T47D (cell line): ENCODE measurements at places on chromosomes 13 and 19.

GRCh38 chr19:45657520-45658167 lies 10.4 kb upstream of the GIPR start:
- no peak for DNase-seq

DNA sequence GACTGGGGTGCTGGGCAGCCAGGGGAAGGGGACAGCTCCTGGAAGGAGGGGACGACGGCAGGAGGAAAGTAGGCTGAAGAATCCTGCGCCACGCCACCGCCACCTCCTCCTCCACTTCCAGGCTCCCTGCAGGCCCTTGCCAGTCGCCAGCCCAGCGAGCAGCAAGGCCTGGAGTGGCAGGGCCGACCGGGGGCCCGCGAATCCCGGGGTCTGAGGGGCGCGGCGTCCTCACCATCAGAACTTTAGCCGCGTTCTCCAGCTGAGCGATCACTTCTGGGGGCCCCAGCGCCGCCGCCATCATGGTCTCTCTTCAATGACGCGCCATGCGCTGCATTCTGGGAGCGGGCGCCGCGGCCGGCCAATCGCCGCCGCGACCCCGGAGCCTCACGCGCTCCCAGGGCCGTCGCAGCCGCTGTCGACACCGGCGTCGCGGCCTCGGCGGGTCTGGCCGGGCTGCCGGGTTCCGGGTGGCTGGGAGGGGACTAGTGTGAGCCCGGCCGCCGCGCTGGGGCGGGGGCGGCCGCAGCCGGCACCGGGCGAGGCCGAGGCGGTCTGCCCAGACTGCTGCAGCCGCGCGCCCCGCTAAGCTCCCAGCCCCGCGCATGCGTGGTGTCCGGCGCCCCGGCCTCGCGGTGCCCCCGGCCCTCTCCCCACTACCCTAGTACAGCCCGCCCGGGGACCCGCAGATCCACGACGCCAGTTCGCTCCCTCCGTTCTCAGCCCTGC lies at the start of gene XPO4:
TSS of gene XPO4 (minus strand) at position 309 of the 726 bp plus-strand sequence. CDS start at position 301, 8 bp downstream.
- peak; percentile 84 for DNase-seq

DNA sequence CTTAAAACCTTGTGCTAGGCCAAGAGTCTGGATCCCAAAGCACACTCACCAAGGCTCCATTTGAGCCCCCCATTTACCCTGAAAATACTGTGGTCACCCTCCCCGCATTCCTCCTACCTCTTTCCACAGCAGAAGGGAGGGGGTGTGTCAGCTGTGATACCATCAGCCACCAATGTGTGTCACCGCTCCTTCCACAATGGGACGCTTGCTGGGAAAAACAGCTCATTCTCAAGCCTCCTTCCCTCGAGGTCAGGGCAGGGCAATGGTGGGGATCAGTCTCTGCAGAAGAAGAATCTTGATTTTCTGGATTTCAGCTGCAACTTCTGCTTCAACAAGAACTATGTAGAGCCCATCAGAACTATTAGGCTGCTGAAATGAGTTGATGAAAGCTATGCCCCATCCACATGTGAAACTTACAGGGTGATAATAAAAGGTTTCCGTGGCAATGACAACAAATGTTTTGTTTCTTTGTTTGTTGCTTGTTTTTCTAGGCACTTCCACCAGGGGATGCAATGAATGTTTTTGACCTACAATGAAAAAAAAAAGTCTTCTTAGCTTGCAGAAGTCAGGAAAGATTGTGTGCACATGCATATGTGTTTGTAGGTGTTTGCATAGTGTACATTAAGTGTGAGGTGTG lies 26.4 kb upstream of the ZNF507 start:
- DNase-seq = peak; percentile 12

DNA sequence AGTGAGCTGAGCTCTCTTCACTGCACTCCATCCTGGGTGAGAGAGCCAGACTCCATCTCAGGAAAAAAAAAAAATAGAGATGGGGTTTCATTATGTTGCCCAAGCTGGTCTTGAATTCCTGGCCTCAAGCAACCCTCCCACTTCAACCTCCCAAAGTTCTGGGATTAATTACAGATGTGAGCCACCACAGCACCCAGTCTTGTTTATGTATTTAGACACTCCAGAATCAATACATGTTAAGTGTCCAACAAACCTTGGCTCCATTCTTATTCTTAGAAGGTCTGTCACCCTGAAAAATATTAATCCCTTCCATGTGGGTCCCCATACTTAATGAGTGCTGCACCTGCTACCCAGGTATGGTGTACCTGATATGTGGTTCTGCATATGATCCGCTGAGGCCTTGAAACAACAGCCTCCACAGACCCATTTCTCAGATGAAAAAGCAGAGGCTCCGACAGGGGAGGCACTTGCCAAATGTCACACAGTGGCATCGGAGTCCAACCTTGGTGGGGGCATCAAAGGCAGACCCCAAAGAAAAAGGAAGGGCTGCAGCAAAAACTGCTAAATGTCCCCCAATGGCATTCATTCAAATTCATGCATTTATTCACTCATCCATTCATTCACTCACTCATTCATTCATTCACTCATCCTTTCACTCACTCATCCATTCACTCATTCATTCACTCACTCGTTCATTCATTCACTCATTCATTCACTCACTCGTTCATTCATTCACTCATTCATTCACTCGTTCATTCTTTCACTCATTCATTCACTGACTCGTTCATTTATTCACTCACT lies 16.7 kb downstream of the TICAM1 start:
- DNase-seq = no peak

DNA sequence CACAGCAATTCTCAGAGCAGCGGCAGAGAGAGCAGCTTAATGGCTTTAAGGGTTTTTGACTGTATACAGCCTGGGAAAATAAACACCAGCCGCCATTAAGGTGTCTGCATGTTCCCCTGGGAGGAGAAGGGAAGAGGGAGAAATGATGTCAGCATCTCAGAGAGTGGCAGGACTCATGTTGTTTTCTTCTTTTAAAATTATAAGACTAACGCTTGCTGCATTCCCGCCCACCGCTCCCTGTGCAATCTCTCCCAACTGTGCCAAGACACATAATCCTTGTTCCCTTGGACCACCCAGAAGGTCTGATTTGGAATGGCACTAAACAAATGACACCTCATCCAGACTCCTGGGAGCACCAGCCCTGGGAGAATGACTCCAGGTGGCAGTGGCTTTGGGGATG lies 27.7 kb upstream of the FAM216B start:
- DNase-seq = no peak

- DNase-seq = no peak
Measured at GRCh38 chr13:23588666-23589065, 18.5 kb downstream of the TNFRSF19 start.

DNA sequence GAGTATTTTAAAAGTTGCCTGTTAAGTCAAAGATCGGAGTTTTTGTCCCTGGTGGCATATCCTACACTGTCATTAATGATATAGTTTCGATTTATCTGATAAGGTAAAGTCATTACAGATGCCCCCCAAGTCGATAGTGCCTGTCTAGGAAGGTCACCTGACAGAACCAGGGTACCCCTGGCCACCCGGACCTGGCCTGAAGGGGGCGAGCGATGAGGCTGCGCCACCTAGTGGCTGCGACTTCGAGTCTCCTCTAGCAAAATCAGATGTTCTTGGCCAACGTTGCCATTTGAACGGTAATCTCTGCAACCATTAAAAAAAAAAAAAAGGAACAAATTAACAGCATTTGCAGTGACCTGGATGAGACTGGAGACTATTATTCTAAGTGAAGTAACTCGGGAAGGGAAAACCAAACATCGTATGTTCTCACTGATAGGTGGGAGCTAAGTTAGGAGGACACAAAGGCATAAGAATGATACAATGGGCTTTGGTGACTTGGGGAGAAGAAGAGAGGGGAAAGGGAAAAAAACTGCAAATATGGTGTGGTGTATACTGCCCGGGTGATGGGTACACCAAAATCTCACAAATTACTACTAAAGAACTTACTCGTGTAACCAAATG lies 565.1 kb downstream of the LIG4 start:
- no peak for DNase-seq

- DNase-seq = no peak
Measured at GRCh38 chr13:69283301-69283700, 824.3 kb upstream of the ATXN8OS start.

DNA sequence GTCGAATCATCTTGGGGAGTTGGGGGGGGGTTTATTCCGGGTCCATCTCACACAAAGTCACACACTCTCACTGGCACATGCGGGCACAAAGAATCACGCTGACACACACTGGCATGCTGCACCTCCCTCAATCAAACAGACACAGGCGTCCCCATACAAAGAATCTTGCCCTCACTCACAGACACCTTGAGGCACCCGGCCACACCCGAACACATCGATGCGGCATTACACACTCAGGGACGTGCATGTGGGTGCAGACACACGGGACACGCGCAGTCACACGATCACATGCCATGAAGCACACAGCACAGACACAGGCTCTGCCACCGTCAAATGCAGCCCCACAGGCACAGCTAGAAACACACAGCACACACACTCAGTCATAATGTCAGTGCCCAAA lies 7.8 kb downstream of the NFIX start:
- DNase-seq = no peak

DNA sequence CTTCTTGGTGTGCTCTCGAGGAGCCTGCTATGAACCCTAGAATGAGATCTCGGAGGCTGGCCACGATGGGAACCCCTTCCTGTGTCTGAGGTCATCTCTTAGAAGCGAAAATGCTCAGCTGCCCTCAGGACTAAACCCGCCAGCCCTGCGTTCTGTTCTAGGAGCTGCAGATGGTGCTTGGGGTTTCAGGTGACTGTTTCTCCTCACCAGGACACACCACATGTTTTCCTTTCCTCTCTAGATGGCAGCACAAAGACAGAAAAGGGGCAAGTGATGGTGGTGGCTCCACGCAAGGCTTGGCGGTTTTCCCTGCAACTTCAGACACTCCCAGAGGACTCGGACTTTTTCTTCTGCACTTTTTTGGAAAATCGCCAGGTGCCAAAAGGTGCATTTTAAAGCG lies 60.1 kb downstream of the RNASEH2B start:
- DNase-seq = peak; percentile 57

GRCh38 chr13:108086678-108087077 lies 128.7 kb downstream of the LIG4 start:
- no peak for DNase-seq

DNA sequence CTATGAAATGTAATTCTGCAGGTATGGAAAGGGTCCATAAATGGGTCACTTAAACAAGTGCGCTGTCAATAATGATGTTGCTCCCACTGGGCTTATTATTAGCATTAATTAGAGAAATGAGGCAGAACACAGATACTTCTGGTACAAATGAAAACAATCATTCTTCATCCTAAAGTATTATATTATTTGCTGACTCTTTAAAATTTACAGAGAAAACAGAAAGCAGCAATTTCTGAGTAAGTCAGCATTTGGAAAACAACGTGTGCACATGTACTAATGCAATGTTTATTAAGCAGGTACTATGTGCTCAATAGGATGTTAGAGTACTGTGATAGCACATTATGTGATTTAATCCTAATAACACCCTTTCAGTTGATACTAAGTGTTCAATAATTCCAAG lies 2.4 kb upstream of the ZNF676 start:
- DNase-seq = no peak

- DNase-seq = no peak
Measured at GRCh38 chr19:55466241-55466614, 1.7 kb upstream of the C19orf85 start.

DNA sequence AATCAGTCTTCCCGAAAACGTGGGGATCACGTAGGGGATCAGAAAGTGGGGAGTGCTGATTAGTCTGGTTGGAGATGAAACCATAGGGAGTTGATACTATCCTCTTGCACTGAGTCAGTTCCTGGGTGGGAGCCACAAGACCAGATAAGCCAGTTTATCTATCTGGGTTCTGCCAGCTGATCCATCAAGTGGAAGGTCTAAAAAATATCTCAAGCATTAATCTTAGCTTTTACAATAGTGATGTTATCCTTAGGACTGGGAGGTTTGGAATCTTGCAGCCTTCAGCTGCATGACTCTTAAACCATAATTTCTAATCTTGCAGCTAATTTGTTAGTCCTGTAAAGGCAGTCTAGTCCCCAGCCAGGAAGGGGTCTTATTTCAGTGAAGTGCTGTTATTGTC lies 2474.2 kb downstream of the PCDH9 start:
- DNase-seq = no peak

GRCh38 chr13:41284512-41285288 lies 21.3 kb upstream of the MTRF1 start:
- no peak for DNase-seq

DNA sequence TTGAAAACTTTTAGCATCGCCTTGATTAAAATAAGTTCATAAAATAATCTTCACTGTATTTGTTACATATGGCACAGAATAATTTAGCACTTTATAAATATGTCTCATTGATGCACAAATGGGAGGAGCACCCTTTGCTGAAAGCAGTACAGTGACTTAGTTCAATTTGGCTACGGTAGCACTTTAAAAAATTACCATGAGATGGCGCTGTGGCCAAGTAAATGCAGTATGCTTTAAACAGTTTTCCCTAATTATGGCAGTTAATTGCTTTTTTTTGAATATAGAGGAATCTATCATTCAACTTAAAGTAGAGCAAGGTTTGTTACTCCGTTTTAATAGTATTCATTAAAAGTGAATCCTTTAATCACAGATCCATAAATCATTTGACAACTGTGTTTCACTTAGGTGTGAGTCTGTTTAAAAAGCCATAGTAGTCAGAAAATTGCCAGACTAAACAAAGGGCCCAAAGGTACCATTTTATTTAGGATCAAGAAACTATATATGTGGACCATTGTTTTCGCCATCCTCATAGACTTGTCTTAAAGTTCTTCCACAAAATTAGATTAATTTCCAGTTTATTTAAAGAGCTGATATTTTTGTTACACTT lies 34.7 kb upstream of the ESD start:
- peak; percentile 8 for DNase-seq

DNA sequence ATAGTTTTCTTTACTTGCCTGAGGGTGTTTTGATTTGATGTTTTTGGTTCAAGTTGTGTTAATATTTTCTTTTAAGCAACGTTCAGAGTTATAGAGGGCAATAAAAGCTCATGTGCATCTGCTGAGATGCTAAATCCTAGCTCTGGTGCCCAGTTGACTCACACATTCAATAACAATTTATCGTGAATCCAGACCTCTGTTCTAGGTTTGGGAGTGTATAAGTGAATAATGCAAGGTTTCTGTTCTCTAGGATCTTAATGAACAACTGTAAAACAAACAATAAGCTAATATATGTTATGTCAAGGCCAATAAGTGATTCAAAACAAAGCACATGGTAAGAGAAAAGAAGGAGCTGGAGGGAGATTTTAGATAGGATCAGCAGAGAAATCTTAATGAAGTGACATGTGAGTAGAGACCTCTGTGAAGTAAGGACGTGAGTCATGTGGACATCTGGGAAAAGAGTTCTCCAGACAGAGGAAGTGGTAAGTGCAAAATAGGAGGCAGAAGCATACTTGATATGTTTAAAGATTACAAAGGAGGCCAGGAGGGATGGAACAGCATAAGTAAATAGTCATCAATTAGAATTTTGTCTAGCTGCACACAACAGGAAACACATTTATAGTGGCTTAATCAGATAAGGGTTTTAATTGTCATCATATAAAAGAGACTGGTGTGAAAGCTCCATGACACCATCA lies 278.5 kb upstream of the HTR2A start:
- no peak for DNase-seq

GRCh38 chr19:52237771-52238400 lies 31.5 kb upstream of the ZNF766 start:
- peak; percentile 63 for DNase-seq

- DNase-seq = no peak
Measured at GRCh38 chr19:32581705-32582179, 752 bp downstream of the PDCD5 start.
